Fibroblast of the aortic adventitia (primary cell): ENCODE measurements at places on chromosomes 3 and 15.

DNA sequence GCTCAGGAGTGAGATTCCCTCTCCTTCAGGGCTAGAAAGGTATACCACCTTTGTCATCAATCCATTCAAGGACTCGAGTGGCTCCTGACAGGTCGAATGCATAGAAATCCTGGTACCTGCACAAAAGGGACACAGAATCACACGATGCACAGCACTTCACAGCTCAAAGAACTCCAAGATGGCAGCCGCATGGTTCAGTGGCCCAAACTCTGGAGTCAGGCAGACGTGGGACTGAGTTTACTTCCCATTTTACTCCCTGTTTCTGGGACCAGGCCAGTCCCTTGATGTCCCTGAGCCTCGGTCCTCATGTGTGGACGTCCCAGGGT, 536 bp downstream of the WDR73 start:
- DNase-seq, result no peak

DNA sequence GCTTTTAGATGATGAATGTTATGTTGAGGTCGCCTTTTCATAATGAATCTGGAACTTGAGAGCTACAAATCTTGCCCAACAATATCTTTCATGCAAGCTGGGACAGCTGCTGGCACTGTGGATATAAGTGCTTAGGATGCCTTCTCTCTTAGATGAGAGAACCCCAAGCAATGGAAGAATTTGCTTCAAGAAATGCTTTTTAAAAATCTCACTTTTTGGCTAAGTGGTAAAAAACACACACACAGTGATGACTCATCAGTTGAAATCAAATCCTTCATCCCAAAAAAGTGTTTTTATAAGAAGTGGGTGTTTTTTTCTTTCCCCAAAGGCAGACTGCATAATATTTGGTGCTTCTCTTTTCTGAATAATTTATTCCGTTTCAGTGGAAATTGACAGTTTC, 38.4 kb upstream of the GALNT15 start:
- peak; percentile 95 for DNase-seq

GRCh38 chr3:187456250-187456649, 88.1 kb downstream of the RTP4 start:
- DNase-seq, result peak; percentile 58

DNA sequence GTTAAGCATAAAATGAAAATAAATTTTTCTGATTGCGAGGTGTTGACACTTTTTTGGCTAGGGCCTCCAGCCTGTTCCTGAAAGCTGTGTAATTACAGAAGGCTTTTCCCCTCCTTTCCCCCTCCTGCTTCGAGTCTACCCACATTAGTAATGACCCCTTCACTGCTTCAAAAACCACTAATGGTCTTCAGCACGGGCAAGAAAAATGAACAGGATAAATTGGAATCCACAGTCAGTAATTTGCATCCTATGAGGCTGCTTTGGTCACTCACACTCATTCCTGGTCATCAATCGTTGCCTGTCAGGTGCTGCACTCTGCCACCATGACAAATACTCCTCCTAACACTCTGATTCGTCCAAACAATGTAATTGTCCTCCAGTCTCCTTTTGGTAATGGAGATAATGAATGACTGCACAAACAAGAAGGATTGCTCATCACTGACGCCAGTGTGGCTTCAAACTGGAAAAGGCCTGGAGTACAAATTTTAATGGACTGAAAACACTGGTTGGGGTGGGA, 148.6 kb downstream of the MEIS2 start:
- DNase-seq, result peak; percentile 69

GRCh38 chr3:31862666-31863279, 118.3 kb downstream of the OSBPL10 start:
- peak; percentile 47 for DNase-seq

DNA sequence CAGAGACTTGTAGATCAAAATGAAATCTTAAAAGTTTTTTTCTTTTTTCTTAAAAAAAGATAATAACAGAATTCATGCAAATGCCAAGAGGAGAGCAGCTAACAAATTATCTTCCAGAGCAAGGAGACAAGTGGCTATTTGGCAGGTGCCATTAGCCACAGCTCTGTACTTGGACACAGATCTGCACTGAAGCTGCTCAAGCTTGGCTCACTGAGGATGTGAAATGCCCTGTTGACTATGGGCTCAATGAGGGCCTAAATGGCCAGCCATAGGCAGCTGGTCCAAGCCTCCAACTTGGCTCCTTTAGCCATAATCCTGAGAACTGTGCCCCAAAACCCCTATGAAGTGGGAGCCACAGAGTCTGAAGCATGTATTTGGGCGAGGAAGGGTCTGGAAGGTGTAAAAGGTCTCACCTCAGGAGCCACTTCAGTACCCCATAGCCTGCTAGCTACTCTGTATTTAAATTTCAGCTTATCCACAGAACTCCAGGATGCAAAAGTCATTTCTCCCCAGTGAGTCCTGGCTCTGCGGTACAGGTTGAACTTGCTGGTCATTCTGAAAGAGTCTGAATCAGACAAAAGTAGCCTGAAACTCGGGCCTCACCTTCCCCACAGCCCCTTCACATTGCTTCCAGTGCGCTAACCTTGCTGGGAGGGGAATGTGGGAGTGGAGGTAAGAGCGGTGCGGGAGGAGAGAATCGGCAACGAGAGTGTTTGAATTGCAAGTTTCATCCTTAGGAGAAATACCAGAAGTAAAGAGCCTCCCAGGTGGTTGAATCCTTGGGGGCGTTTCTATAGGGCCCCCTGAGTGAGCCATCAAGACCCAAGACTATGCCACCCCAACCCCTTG, 48.0 kb downstream of the ZIC4 start:
- DNase-seq, result no peak

GRCh38 chr3:117586161-117586560, 876.6 kb downstream of the TUSC7 start:
- DNase-seq, result no peak

- DNase-seq, result no peak
Observed at GRCh38 chr15:77786956-77787355, 154.2 kb upstream of the LINGO1 start.

DNA sequence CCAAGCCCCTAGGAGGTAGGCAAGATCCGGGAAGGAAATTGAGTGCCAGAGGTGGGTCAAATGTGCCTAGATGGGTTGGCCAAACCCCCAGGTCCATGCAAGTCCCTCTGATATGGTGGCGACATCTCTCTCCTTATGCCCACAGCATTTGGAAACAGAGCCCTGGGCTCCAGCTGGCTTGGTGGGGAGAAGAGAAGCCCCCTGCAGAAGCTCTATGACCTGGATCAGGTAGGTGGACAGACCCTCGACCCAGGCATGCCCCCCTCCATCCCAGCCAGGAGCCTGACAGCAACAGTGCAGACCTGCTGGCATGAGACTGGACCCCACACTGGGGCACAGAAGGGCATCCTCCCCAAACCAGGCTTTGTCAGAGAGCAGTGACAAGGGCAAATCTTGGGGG, 12.2 kb downstream of the CHST13 start:
- DNase-seq, result no peak

- DNase-seq, result no peak
Observed at GRCh38 chr15:68782589-68783161, 38.0 kb downstream of the ANP32A start.

GRCh38 chr3:113255854-113256615, 44.7 kb downstream of the BOC start:
- DNase-seq, result no peak

DNA sequence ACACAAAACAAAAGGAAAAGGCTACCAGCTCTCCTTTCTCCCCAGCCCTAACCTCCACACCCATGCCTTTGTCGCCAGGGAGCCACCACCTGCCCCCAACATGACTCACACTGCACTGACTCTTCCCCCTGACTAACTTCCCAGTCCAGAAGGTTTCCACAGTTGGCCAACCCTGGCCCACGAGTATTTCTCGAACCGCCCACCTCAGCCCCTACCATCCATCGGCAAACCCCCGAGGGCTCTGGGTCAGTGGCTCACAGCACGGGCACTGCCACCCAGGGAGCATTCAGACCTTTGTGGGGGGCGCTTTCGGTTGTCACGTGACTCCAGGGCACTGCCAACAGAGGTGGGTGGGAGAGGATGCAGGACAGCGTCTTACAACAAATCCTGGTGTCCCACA, 152.3 kb downstream of the LRRC28 start:
- DNase-seq, result no peak

DNA sequence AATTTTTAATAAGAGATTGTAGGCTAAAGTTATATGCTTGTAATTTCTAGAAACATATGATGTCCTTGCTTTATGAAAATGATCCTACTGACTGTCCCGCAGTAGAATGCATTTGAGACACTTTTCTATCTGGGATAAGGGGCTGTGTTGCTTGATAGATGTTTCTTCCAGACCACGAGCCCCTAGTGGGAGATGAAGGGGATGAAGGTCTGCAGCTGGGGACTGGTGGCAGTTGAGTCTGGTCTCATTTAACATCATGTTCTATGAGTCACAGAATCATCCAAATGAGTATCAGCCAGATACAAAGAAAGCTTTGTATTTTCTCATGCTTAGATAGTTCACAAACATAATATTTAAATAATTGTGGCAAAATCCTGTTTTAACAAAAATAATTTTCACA, 84.3 kb upstream of the PRTG start:
- no peak for DNase-seq

DNA sequence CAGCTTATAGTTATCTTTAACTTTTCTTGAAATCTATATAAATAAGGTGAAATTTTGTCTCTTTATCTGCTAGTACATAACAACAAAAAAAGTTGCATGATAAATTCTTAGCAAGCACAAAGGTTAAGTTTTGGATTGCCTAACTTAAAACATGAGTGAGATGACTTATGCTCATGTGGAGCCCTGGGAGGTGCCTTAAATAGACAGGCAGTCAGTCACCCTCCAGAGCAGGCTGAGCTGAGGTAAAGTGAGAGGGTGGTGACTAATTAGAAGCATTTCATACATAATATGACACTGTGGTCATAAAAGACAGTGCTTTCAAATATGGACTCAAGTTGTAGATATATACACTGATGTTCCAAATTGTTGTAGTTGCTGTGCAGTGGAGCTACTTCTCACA, 14.6 kb upstream of the MME start:
- DNase-seq, result peak; percentile 63

DNA sequence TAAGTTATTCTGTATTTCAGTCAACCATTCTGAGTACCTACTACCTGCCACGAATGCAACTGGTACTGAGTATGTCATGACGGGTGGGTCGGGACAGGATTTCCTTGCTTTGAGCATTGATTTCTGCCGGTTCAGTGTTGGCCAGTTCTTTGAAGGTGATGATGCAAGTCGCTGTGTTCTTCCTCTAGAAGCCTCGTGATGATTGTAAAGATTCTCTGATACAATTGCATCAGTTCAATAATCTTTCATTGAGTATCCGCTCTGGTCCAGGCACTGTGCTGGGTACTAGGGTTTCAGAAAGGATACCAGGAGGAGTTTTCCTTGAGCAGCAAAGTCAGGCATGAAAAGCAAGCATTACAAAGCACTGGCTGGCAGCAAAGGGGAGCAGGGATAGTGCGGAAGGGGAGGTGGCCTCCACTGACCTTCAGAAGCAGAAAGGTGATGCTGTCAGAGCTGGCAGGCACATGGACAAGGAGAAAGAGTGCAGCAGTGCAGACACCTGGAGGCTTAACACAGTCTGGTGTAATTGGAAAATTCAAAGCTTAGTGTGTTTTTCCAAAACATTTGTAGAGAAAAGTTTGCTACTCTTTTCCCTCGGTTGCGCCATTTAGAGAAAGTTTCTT, 100.1 kb downstream of the RPL39L start:
- no peak for DNase-seq

DNA sequence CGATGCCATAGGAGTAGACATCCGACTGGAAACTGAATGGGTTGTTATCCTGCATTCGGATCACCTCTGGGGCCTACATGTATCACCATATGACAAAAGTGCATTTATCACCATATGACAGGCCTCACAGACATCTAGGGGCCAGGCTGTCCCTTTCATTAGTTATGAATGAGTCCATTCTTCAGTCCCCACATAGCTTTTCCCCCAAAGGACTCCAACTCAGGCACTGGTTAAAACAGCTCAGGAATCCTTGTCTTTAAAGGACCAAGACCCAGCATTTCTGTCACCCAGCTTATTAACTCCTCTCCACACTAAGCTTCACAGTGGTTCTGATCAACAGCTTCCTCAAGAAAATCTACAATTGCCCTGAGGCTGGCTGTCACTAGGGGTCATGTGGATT, 28.3 kb downstream of the MKRN2 start:
- no peak for DNase-seq

- no peak for DNase-seq
Observed at GRCh38 chr3:61053781-61054496, 197.3 kb downstream of the FHIT start.

DNA sequence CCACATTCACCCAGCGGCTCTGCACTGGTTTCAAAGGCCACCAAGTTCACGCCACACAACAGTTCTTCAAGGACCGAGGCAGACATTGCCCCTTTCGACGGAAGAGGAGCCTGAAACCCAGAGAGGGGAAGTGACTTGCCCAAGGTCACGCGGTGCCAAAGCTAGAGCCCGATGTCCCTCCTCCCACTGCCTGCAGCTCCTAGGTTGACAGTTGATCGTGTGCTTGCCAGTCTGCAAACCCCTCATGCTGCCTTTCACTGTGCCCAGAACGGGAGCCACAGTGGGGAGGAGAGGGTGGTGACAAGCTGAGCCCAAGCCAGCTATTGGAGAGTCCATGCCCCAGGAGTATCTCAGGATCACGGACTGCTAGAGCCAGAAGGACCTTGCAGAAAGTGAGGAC, 230.9 kb downstream of the XXYLT1 start:
- DNase-seq, result no peak

DNA sequence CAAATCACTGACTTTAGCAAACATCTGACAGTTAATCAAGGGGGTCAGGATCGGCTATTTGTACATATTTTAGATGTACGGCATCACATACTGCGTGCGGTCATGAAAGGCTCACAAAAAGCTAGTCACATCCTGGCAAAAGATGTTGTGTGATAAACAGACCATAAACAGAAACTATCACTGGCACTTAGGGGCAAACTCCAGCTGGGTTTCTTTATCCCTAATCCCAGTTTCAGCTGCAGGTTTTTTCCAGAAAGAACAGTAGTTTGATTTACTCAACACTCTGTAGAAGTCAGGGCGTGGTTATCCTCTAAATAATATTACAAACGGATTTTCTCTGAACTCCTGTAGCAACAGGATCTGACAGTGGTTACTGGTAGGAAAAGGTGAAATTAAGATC, 112.4 kb upstream of the BHLHE40 start:
- DNase-seq, result peak; percentile 31

- DNase-seq, result no peak
Observed at GRCh38 chr3:58120075-58120812, 90.5 kb downstream of the DNASE1L3 start.

GRCh38 chr3:84772841-84773240, 185.9 kb upstream of the CADM2 start:
- no peak for DNase-seq

GRCh38 chr3:98573181-98573728, 20.2 kb downstream of the CPOX start:
- DNase-seq, result peak; percentile 49

DNA sequence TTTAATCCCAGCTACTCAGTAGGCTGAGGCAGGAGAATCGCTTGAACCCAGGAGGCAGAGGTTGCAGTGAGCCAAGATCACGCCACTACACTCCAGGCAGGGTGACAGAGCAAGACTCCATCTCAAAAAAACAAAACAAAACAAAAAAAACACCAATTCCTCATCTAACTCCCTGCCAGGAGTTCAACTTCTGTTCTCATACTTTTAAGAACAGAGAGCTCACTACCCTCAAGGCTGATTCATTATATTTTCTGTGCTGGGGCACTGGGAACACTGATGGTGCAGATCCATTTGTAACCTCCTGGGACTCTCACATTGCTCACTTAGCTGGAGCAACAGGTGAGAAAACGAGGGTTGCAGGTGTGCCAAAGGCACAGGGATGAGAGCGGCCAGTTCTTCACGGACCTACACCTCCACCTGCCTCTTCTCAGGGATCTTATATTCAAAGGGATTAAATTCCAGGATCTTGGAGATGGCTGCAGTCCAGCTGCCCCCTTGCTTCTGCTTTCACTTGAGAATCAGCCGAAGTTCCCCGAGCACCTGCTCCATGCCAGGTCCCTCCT, 12.3 kb upstream of the CSK start:
- no peak for DNase-seq
